Lower leg skin (tissue), 4 donors: ENCODE measurements at places on chromosomes 12 and 14. TPM values are rescaled to one million over a fixed set of nuclear protein-coding genes. Genes with fewer than 3 reads are reported as not detected.
A peak's percentile ranks its signal among the peaks of the same experiment; 100 is the strongest.

- no peak for DNase-seq
Observed at GRCh38 chr14:87989956-87990299, 3.1 kb downstream of the GALC start.

DNA sequence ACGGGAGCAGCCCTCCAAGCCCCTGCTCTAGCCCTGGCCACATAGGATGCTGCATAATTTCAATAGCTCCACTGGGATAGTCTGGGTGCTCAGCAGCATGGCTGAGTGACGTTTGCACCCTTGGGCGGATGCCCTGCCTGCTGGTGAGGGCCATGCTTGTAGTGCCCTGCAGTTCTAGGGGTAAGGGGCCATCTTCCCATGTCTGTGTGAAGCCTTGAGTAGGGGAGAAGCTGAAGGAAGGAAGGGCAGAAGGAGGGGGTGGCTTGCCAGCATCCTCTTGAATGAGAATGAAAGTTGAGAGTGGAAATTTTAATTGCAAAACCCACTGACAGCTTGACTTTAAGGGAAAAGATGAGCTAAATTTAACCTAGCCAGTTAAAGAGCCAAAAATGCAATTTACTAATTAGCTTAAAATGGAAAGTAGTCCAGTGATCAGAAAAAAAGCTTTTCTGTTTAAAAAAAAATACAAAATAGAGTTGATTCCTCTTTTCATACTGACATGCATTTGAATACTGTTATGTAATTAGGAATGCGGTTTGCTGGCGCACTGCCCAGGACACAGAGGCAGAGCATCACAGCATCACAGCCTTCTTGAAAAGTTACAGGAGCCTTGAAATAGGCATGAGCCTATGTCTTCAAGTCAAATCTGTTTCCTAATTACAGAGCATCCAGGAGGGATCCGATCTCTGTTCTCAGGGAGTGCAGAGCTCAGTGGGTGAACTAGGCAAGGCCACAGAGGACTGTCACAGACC, 18.5 kb upstream of the EML1 start:
- DNase-seq: peak; percentile 86

- DNase-seq: no peak
Observed at GRCh38 chr12:94289461-94290312, 141.3 kb downstream of the PLXNC1 start.

C14orf132 gene
- total RNA-seq: 9.6 TPM

- DNase-seq: no peak
Observed at GRCh38 chr12:129193263-129193871, 340.1 kb downstream of the GLT1D1 start.

GRCh38 chr12:53803194-53803593, 51.4 kb upstream of the CISTR start:
- no peak for DNase-seq

DNA sequence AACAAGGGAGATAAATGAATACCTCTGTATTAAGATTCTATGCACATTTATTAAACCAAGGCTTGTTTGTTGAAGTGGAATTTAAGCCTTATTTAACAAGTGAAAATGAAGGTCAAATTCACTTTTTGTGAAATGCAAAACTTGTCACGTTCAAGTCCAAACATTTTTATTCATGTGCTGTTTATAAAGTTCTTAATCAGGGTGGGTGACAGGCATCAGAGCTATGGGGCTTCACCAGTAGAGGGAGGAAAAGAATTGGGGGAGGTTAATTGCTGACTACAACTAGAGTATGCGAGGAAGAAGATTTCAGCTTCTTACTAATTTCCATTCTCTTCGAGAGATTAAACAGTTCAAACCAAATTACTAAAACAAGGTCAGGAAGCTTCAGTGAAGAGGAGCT, 9.7 kb downstream of the MOK start:
- DNase-seq: no peak

DNA sequence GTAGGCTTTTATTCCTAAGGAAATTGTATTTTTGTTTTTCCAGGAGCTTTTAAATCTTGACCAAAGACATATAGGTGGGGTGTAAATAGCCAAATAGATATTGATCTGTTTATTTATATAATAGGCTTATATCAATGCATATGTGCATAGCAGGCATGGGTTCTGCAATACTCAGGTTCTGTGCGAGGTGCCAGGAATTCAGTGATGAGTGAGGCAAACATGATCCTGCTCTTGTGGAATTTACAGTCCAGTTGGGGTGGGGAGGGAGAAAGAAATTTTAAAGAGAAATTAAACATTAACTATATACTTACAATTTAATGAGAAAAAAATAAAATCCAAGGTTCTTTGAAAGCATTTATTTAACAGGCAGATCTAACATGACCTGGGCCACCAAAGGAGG, 160.3 kb upstream of the HIF1A start:
- DNase-seq: peak; percentile 7

LRFN5 gene
- not detected for total RNA-seq

DNA sequence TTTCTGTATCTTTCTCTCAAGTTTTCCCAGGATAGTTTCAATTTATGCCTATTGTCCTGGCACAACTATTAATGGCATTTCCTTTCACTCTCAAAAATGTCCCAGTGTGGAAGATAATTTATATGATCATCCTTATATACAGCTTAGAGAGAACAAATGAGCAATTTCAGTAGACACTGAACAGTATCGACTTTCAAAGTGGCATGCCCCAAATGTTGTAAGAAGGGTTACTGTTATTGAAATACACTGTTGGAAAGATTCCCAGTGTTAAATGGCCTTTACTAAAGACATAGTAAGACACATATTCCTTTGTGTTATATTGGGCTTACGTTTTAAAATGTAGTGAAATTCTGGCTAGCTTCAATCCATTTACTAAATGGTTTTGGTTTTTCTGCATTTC, 202.3 kb upstream of the CDKN3 start:
- no peak for DNase-seq

DNA sequence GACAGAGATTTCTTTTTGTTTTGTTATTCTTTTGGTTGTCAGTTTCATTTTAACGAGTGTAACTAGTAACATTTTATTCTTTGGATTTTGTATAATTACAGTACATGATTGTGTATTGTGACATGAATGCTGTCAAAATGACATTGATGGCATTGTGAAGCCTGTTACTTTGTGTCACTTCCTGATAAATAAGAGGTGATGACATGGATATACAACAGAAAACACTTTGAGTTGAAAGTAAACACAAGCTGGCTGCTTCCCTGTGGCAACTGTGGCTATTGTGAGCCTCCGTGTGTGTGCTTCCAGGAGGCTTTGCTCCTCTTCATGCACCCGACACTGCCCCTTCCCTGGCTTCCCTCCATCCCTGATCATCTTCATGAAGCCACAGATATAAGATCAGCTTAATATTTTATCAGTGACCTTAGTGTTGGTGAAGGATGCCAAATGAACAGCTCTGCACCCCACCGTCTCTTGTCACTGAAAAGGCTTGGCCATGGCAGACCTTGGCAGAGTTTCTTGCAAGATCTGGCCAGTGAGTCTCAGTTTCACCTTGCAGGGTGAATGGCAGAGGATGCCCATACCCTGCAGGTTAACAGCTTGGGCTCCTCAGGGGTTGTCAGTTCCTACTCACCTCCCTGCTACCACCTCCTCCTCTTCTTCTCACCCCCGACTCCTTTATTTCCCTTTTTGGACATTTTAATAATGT, 191.9 kb downstream of the EPS8 start:
- DNase-seq: no peak

DNA sequence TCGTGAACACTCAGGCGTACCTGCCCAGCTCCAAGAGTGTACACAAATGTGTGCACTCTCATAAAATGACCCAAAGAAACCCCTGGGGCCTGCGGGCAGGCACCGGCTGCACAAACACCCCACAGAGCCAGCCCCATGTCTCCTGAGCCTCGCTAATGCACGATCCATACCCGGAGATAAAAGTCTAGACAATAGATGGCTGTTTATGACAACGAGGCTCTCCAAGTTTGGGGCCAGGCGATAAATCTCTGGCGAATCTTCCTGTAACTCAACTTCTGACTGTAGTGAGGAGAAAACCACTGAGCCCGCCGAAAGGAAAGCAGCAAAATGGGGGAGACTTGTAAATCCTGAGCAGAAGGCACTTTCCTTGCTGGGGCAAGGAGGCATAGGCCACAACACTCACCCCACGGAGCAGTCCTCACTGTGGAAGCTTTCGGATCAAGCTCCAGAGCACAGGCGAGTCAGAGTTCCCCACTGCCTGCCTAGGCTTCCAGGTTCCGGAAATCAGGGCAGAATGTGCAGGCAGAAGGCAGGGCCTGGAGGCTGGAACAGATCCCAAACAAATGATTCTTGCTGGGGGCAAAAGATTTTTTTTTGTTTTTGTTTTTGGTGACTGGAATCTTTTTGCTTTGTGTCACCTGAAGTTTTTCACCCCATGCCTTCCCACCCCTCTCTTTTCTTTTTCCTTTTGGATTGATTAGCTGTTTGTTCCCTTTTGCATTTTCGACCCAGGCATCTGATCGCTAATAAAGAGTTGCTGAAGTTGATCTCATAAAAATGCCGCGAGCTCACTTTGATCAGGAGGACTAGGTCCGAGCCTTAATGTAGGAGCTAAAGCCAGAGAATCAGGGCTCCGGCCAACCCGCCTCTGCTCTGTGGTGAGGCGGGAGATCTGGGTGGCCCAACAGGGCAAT, 4.5 kb upstream of the HOXC11 start:
- no peak for DNase-seq
